Temporal lobe (tissue), 4 donors: ENCODE measurements at places on chromosomes 1 and 21. TPM values are rescaled to one million over a fixed set of nuclear protein-coding genes. Genes with fewer than 3 reads are reported as not detected.

PLEKHA6 gene
- total RNA-seq, result 10.3 TPM

TOMM20 gene
- total RNA-seq, result 169 TPM

TLCD4 gene
- 9.1 TPM for total RNA-seq

EVA1C gene
- total RNA-seq, result 1.5 TPM

OR2M5 gene
- total RNA-seq, result 0.25 TPM

RNF11 gene
- 133 TPM for total RNA-seq

TAF12 gene
- 11.3 TPM for total RNA-seq

CACHD1 gene
- total RNA-seq, result 17.0 TPM

OVAAL gene
- total RNA-seq, result not detected

FCRL6 gene
- 0.25 TPM for total RNA-seq

UBE2Q1 gene
- 16.0 TPM for total RNA-seq

COL24A1 gene
- total RNA-seq, result 0.74 TPM

SELP gene
- total RNA-seq, result 0.49 TPM

CFHR5 gene
- not detected for total RNA-seq

CORT gene
- total RNA-seq, result 1.2 TPM

TRIM45 gene
- total RNA-seq, result 3.9 TPM

PRELP gene
- 0.49 TPM for total RNA-seq

SPRR2G gene
- total RNA-seq, result not detected

GUCA2A gene
- not detected for total RNA-seq

HHIPL2 gene
- total RNA-seq, result 0.25 TPM

NVL gene
- total RNA-seq, result 30.7 TPM

AADACL3 gene
- total RNA-seq, result not detected
